ENCODE measurements at places on chromosomes 12 and 14.
A peak's percentile ranks its signal among the peaks of the same experiment; 100 is the strongest.

DNA sequence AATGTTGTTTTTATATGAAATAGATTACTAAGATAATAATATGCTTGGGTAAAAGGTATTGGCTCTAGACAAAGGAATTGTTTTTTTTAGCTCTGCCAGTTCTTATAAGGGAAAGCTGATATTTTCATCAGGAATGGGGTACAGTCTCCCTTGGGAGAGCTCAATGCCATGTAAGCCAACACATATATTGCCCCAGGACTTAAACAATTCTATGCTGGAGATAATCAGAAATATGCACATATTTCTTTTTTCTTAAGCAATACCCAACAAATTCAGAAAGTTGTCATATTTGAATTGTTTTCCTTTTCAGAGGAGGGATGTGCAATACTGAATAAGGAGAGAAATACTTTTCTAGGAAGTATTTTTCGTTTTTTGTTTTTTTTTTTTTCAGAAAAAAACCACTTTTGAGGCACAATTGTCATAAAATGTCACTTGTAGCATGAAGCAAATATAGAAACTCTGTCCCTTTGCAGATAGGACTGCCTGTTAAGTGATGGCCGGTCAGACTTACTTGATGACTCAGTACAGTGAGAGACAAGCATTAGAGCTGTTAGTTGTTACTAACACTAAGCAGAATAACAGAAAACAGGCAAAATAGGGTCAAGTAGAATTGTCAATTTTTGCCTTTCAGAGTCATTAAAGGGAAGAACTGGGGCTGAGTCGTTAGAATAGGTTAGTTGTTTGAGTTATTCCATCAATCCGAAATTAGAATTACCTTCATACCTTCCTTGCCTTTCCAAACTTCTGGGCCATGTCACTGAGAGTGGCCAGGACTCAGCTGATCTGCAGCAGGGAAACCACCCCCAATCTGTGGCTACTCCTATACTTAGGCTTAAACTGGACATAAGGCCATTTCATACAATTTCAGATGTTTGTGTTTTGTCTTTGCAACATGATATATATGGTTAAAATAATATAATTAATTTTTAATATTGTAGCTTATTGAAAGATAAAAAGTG lies 168.1 kb downstream of the SLC38A4 start:
- DNase-seq, result no peak

DNA sequence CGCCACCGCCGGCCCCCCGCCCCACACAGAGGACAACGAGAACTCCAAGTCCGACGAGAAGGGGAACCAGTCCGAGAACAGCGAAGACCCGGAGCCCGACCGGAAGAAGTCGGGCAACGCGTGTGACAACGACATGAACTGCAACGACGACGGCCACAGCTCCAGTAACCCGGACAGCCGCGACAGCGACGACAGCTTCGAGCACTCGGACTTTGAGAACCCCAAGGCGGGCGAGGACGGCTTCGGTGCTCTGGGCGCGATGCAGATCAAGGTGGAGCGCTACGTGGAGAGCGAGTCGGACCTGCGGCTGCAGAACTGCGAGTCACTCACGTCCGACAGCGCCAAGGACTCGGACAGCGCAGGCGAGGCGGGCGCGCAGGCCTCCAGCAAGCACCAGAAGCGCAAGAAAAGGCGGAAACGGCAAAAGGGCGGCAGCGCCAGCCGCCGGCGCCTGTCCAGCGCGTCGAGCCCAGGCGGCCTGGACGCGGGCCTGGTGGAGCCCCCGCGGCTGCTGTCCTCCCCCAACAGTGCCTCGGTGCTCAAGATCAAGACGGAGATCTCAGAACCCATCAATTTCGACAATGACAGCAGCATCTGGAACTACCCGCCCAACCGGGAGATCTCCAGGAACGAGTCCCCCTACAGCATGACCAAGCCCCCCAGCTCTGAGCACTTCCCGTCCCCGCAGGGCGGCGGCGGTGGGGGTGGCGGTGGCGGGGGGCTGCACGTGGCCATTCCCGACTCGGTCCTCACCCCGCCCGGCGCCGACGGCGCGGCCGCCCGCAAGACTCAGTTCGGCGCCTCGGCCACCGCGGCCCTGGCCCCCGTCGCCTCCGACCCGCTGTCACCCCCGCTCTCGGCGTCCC lies 150.9 kb downstream of the EGLN3 start:
- no peak for DNase-seq

DNA sequence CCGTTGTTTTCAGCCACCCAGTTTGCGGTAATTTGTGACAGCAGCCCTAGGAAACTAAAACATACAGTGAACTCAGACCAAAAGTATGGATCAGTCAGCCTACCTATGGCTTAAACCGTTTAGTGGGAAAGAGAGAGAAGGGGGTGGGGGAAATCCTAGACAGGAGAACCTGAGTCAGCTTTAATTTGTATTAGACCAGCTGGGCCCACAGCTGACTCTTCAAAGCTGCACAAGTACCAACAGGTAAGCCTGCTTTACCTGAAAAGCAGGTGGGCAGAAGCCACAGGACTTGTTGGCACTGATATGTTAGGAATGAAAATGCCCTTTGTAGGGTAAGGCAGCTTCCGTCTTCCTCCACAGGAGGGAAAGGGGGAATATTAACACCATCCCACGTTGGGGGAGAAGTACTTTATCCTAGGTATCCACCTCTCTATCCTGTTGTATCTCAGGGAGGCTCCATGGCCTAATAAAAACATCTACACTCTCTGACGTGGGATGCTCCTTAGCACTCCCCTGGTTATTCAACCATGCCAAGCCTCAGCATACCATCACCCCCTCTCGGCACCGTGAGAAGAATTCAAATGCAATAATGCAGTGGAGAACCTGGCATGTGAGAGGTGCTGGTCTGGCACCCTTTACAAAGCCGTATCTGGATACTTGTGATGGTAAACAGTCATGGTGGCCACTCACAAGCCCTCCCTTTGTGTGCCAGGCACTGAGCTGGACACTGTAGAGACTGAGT lies 70.3 kb downstream of the STON2 start:
- no peak for DNase-seq

- no peak for DNase-seq
These were observed 117.8 kb downstream of the PHLDA1 start for GRCh38 chr12:75913502-75914351.

- DNase-seq, result no peak
These were observed 1785.1 kb upstream of the FLRT2 start for GRCh38 chr14:83744891-83745290.

DNA sequence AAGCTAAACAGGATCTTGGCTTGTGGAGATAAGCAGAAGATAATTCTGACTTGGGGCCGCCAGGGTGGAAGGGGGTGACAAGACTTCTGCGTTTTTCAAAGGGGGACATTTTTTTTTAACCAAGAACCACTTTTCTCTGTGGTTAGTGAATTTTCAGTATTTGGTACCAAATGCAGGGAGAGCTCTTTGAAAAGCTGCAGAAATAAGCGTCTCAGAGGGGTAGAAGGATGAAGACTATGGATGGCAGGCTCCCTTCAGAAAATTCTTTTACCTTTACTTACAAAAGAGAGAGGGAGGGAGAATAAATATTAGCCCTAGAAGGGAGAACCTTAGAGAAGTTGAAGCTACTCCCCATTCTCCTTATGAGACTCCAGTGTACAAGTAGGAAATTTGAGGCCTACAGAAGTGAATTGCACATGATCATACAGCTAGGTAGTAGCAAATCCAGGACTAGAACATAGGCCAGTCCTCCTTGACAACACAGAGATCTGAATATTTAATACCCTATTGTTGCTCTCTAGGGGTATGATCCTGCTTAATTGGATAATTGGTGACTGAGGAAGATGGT lies 840 bp downstream of the MRPL52 start:
- no peak for DNase-seq

DNA sequence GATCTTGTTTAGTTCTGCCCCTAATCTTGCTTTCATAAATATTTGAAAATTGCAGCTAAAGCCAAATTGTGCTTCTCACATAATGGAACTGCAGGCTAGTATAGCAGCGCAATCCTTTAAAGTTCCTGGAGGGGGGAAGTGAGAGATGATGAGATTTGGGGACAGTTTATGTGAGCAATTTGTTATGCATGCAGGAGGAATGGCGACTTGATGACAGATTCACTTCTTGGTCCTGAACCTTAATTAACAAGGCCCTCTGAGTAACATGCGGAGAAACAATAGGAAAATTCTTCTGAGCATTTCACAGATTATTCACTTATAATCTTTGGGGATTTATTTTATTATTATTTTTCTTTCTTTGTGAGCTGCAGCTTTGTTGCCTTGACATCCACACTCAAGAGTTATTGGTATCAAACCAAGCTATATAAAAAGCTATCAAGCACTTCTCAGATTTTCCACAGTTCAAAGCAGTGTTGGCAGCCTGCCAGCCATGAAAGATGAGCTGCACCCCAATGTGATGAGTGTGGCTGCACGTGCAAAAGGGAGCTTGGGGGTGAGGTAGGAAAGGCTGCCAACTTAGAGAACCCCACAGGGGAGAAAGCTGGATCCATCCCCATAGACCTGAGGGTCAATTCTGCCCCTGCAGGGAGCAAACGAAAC lies 1662.2 kb upstream of the FLRT2 start:
- no peak for DNase-seq

GRCh38 chr12:65125975-65126374 lies 4.9 kb upstream of the WIF1 start:
- DNase-seq, result no peak

DNA sequence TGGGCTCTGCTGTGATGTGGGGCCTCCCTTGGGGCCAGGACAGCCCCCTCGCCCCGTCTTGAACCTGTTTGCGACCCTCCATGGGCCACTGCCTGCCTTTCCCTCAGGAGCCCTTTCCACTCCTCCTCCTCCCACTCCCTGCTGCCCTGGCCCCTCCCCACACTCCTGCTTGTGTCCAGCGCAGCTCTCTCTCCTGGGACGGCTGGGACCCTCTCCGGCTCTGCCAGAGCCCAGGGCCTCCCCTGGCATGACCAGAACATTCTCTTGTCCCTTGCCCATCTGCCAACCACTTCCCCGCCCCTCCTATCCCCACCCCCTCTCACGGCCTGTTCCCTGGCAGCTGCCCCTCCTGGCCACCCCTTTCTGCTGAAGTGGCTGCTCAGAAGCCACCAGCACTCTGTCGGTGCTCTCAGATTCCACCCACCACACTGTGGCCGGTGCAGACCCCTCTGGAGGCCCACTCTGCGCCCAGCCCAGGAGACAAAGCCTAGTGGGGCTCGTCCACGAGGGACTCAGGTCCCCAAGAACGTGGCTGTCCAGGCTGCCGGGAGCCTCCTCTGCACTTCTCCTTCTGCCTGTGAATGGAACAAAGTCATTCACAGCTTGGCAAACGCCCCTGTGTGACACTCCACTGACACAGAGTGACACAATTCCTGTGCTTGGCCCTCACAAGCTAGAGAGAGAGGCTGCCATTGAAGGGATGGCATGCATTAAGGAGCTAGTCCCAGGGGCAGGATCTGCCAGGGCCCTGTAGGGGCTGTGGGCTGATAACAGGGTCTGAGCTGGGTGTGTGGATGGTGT lies 1.4 kb downstream of the ASPG start:
- peak; percentile 16 for DNase-seq

- no peak for DNase-seq
These were observed 1666.7 kb upstream of the FLRT2 start for GRCh38 chr14:83863042-83863774.

- DNase-seq, result no peak
These were observed 208.6 kb downstream of the RASSF9 start for GRCh38 chr12:85627584-85627983.

DNA sequence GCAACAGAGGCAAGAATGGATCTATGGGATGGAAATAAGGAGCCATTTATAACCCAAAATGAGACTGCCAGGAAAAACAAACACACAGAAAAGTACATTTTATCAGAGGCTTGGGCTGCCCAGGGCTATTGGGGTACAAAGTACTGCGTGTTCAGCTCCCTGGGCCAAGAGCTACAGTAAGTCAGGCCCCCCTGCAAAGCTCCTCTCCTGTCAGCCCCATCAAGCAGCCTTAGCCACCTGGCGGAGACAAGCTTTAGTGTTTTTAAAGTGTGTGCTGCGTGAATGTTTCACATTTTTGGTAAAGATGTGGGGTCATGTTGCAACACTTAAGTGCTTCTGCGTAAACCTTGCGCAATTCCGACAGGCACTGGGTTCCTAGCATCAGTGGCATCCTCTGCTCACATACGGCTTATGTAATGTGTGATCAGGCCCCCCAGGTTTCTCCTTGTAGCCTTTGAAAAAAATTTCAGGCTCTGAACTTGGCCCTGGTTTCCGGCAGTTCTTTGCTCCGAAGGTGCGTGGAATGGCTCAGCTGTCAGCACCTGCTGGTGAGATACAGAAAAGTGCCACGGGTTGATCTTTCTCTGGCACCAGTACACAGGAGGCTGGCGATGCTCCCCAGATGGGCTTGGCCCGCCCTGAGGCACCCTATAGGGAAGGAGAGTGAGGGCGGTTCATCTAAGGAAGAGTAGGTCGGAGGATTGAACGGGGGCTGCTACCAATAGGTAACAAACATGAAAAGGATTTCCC lies 198.7 kb upstream of the EEA1 start:
- no peak for DNase-seq

- no peak for DNase-seq
These were observed 57.1 kb downstream of the LRRK2 start for GRCh38 chr12:40281791-40282364.

DNA sequence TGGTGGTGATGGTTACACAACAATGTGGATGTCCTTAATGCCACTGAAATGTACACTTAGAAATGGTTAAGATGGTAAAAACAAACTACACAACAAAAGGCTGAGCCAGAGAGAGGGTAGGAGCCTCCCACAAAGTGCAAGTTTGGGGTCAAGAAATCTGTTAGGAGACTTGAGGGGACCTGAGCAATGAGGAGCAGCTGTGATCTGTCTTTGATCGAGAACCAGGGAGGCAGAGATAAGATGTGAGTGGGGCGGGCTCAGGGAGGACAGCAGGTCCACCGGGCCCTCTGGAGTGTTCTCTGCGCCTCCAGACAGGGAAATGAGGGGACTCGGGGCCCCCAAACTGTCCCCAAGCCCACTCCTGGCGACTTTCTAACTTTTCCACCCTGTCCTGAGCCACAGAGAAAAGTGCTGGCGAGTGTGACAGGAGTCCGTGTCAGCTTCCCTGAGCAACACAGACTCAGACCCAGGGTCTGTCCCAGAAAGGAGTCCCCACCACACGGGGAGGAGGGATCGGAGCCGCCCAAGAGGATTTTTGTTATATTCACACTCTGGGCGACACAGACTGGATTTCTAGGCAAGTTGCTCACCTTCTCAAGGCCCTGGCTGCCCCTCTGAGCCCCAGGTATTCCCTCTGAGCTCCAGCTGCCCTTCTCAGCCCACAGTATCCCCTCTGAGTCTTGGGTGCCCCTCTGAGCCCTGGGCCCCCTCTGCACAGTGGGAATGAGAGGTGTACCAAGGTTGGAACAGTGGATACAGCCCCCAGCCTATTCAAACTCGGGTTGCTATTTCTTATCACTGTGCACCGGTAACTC lies 11.5 kb upstream of the SCARB1 start:
- no peak for DNase-seq

GRCh38 chr14:54314365-54315104 lies 82.3 kb upstream of the CDKN3 start:
- no peak for DNase-seq

- DNase-seq, result no peak
These were observed 133.7 kb downstream of the MDGA2 start for GRCh38 chr14:47541662-47542061.

GRCh38 chr12:843609-844008 lies 91.2 kb downstream of the WNK1 start:
- no peak for DNase-seq

All from naive thymus-derived CD4-positive, alpha-beta T cell (primary cell).